Gastrocnemius medialis (tissue), 4 donors: ENCODE measurements at places on chromosomes 2 and 18. TPM values are rescaled to one million over a fixed set of nuclear protein-coding genes. Genes with fewer than 3 reads are reported as not detected.

The LPIN1 gene
- 416 TPM for total RNA-seq

The HOXD12 gene
- total RNA-seq, result not detected

The TRAK2 gene
- total RNA-seq, result 31.9 TPM

The ANKRD44 gene
- total RNA-seq, result 1.8 TPM

The SNRNP27 gene
- 121 TPM for total RNA-seq
